ENCODE measurements at places on chromosomes 11 and 22. TPM values are rescaled to one million over a fixed set of nuclear protein-coding genes. Genes with fewer than 3 reads are reported as not detected.
A peak's percentile ranks its signal among the peaks of the same experiment; 100 is the strongest.

SHANK2 gene
- total RNA-seq = 0.83 TPM

GAL3ST1 gene
- total RNA-seq = 2.9 TPM

APOA4 gene
- total RNA-seq = 0.86 TPM

ADORA2A gene
- 13.7 TPM for total RNA-seq

CEP57 gene
- 75.6 TPM for total RNA-seq

DSCAML1 gene
- total RNA-seq = 1.8 TPM

DNA sequence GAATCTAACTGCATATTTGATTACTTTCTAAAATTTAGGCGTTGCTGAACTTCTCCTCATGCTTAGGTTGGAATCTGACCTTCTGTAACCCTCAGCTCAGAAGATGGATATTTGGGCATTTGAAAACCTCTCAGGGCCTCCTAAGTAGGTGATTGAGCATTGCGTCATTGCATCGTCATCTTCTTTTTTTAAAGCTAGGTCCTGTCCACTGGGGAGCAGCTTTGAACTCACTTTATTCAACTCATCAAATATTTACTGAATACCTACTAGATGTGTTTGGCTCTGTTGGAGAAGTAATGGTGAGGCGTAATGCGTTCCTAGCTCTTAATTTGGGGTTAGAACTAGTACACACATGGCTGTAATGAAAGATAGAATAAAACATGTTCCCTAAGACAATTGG is 56.8 kb downstream of the ZBTB16 start:
- no peak overlapping the region for H3K4me3 ChIP-seq
- no peaks in the 10 kb centered on the region for H3K27me3 ChIP-seq
- H3K4me1 ChIP-seq = peaks cover 22% of the 10 kb centered on the region
- H3K36me3 ChIP-seq = no peaks in the 10 kb centered on the region

GRCh38 chr11:128731041-128731663 is 37.3 kb downstream of the FLI1 start:
- no peak overlapping the region for H3K27ac ChIP-seq
- H3K4me3 ChIP-seq = no peak overlapping the region
- H3K4me1 ChIP-seq = peaks cover 2% of the 10 kb centered on the region
- no peaks in the 10 kb centered on the region for H3K36me3 ChIP-seq
- H3K27me3 ChIP-seq = peaks cover 70% of the 10 kb centered on the region

DNA sequence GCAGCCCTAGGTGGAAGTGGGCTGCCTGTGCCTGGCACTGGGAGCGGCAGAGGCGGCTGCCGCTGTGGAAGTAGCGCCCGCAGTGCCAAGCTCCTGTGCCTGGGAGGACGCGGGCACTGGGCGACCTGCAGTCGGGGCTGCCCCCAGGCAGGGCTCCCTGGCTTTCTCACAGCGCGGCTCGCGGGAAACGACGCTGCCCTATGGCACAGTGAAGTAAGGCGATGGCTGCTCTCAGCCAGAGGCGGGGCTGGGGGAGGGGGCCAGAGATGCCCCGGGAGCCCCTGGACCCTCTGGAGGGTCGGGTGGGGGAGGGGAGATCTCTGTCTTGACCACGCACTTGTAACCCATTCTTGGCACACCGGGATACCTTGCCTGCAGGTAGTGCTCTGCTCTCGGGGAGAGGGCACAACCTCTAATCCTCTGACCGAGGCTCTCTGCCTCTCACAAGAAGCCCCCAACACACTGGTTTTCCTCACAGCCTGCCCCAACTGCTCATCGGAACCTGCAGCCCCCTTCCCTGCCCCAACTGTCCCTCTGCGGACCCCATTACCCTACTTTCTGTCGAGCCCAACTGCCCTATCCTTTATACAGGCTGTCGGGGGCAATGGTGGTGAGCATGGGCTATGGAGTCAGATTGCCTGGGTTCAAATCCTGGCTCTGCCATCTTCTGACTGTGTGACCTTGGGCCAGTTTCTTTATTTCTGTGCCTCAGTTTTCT is 32.2 kb upstream of the TRIM29 start:
- no peak overlapping the region for H3K27ac ChIP-seq
- DNase-seq = no peak
- no peaks in the 10 kb centered on the region for H3K4me1 ChIP-seq

GRCh38 chr22:40605761-40606160 is 30.8 kb downstream of the MRTFA start:
- no peak for DNase-seq
- peaks cover 28% of the 10 kb centered on the region for H3K4me1 ChIP-seq
- no peaks in the 10 kb centered on the region for H3K36me3 ChIP-seq
- no peak overlapping the region for H3K4me3 ChIP-seq

DNA sequence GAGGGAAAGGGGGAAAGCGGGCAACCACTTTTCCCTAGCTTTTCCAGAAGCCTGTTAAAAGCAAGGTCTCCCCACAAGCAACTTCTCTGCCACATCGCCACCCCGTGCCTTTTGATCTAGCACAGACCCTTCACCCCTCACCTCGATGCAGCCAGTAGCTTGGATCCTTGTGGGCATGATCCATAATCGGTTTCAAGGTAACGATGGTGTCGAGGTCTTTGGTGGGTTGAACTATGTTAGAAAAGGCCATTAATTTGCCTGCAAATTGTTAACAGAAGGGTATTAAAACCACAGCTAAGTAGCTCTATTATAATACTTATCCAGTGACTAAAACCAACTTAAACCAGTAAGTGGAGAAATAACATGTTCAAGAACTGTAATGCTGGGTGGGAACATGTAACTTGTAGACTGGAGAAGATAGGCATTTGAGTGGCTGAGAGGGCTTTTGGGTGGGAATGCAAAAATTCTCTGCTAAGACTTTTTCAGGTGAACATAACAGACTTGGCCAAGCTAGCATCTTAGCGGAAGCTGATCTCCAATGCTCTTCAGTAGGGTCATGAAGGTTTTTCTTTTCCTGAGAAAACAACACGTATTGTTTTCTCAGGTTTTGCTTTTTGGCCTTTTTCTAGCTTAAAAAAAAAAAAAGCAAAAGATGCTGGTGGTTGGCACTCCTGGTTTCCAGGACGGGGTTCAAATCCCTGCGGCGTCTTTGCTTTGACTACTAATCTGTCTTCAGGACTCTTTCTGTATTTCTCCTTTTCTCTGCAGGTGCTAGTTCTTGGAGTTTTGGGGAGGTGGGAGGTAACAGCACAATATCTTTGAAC is 6.8 kb downstream of the MALAT1 start:
- H3K36me3 ChIP-seq = peaks cover 57% of the 10 kb centered on the region
- peaks cover 16% of the 10 kb centered on the region for H3K4me1 ChIP-seq
- peak overlapping the region; percentile 100 for H3K27ac ChIP-seq
- no peaks in the 10 kb centered on the region for H3K27me3 ChIP-seq

DNA sequence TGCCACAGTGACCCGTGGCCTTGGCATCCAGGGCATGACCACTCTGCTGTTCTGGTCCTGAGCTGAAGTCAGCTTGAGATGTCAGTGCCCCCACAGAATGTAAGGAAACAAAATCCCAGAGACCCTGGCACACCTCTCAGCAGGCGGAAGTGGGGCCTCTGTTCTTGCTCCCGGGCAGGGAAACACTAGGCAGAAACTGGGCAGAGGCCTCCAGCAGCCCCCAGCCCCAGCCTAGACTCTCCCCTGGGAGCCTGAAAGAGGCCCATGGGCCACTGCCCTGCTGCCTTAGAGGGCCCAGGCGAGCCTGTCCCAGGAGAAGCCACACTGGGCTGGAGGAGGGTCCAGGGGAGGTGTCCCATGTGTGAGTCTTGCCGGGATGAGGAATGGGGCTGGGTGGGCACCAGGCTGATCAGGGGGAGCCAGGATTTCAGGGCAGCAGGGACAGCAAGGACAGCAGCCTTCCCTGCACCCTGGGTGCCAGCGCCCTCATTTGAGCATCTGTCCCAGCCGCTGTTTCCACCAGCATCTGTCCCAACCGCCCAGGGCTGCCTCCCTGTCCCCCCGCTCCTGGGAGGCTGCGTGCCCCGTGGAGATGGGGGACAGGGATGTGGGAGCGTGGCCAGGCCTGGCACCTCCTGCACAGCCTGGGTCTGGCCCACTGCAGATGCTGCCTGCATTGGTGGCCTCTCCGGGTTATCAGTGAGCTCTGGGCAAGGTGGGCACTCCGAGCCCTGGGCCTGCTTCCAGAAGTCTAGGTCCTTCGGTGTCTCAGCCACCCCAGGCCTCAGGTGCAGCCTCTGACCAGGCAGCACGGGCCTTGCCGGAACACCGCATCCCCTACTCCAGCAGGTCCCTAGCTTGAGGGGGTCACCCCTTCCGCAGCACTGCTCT is 1072.4 kb downstream of the BRD1 start:
- no peaks in the 10 kb centered on the region for H3K36me3 ChIP-seq
- H3K4me1 ChIP-seq = no peaks in the 10 kb centered on the region
- no peak overlapping the region for H3K27ac ChIP-seq

- no peak overlapping the region for H3K4me3 ChIP-seq
- no peaks in the 10 kb centered on the region for H3K4me1 ChIP-seq
- H3K27me3 ChIP-seq = no peaks in the 10 kb centered on the region
- H3K27ac ChIP-seq = no peak overlapping the region
These were observed 650.0 kb downstream of the BRD1 start for GRCh38 chr22:49177666-49178065.

GRCh38 chr22:17097701-17098100 is 12.9 kb downstream of the IL17RA start:
- no peaks in the 10 kb centered on the region for H3K4me1 ChIP-seq
- H3K36me3 ChIP-seq = no peaks in the 10 kb centered on the region
- no peak overlapping the region for H3K27ac ChIP-seq
- H3K4me3 ChIP-seq = no peak overlapping the region
- DNase-seq = no peak
- H3K27me3 ChIP-seq = no peaks in the 10 kb centered on the region

GRCh38 chr11:132357811-132358572 is 987.6 kb downstream of the NTM start:
- no peak overlapping the region for H3K27ac ChIP-seq
- DNase-seq = no peak
- no peaks in the 10 kb centered on the region for H3K4me1 ChIP-seq
- H3K27me3 ChIP-seq = no peaks in the 10 kb centered on the region
- H3K36me3 ChIP-seq = no peaks in the 10 kb centered on the region

- H3K4me3 ChIP-seq = no peak overlapping the region
- no peaks in the 10 kb centered on the region for H3K36me3 ChIP-seq
- H3K27ac ChIP-seq = no peak overlapping the region
- H3K4me1 ChIP-seq = peaks cover 2% of the 10 kb centered on the region
These were observed 346.8 kb upstream of the NARS2 start for GRCh38 chr11:78921509-78921908.

DNA sequence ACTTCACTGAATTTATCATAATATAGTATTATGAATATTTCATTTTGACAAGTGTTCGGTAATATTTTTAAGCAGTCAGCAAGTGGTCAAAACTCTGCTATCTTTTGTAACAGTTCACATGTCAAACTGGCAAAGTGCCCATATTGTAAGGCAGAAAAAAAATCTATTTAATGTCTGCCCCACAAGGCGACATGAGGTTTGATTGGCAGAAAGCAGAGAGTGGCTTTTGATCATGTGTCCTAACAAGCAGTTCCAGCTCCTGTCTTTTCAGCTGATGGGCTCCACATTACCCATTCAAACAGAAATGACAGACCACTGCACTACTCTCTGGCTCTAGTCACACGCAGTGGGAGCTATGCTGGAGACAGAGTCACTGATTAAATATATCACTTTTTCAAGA is 59.0 kb downstream of the SOX6 start:
- no peaks in the 10 kb centered on the region for H3K36me3 ChIP-seq
- H3K4me1 ChIP-seq = peaks cover 42% of the 10 kb centered on the region
- H3K27me3 ChIP-seq = no peaks in the 10 kb centered on the region
- H3K27ac ChIP-seq = no peak overlapping the region

- no peak overlapping the region for H3K27ac ChIP-seq
- no peaks in the 10 kb centered on the region for H3K27me3 ChIP-seq
- no peak overlapping the region for H3K4me3 ChIP-seq
- no peak for DNase-seq
- no peaks in the 10 kb centered on the region for H3K36me3 ChIP-seq
These were observed 720.6 kb upstream of the ANO5 start for GRCh38 chr11:21472261-21472660.

DNA sequence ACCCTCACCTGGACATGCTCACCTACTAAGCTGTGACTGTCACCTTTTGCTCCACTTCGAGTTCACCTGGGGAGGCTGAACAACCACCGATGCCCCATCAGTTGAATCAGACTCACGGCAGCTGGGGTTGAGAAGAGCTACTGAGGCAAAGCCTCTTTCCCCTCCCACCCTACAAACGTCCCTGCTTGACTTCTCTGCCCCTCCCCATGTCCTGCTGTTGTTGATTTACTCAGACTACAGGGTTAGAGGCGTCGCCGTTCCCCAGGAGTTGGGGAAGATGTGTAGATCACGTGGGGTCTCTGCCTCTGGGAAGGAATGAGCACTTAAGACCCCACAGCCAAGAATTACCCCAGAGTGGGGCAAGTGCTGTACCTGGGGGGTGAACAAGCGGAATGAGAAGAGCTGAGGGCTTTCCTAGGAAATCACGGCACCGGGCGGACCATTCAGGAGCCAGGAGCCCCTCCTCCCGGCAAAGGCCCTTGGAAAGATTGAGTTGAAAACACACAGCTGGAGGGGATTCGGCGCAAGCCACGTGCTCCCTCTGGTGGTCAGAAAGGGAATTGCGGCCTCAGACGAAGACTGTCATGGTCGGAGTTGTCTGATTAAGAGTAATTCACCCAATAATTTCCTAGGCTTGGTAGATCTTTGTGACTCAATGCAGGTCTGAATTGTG is 7.0 kb downstream of the FXYD2 start:
- peak; percentile 82 for DNase-seq
- no peaks in the 10 kb centered on the region for H3K27me3 ChIP-seq
- H3K27ac ChIP-seq = no peak overlapping the region
- no peaks in the 10 kb centered on the region for H3K36me3 ChIP-seq
- H3K4me3 ChIP-seq = no peak overlapping the region
- H3K4me1 ChIP-seq = peaks cover 19% of the 10 kb centered on the region

- H3K27ac ChIP-seq = no peak overlapping the region
- no peaks in the 10 kb centered on the region for H3K4me1 ChIP-seq
- no peaks in the 10 kb centered on the region for H3K36me3 ChIP-seq
- no peak overlapping the region for H3K4me3 ChIP-seq
- H3K27me3 ChIP-seq = no peaks in the 10 kb centered on the region
- DNase-seq = no peak
These were observed 161.8 kb downstream of the KIRREL3 start for GRCh38 chr11:126838779-126839178.

DNA sequence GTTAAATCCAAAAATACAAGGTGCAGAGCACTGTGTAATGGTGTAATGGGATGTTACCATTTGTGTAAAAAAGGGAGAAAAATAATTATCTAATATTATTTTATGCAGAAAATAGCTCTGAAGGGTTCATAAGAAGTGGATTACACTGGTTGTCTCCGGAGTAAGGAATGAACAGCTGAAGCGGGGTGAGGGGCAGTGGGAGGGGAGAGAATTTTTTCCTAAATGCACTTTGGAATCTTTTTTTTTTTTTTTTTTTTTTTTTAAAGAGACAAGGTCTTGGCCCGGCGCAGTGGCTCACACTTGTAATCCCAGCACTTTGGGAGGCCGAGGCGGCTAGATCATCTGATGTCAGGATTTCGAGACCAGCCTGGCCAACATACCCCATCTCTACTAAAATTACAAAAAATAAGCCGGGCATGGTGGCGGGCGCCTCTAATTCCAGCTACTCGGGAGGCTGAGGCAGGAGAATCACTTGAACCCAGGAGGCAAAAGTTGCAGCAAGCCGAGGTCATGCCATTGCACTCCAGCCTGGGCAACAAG is 6.8 kb upstream of the POLR3H start:
- no peak overlapping the region for H3K4me3 ChIP-seq
- DNase-seq = no peak
- H3K4me1 ChIP-seq = no peaks in the 10 kb centered on the region
- H3K27ac ChIP-seq = no peak overlapping the region
